Breast epithelium (tissue), 4 donors: ENCODE measurements at places on chromosomes 1 and 21. TPM values are rescaled to one million over a fixed set of nuclear protein-coding genes. Genes with fewer than 3 reads are reported as not detected.

DNA sequence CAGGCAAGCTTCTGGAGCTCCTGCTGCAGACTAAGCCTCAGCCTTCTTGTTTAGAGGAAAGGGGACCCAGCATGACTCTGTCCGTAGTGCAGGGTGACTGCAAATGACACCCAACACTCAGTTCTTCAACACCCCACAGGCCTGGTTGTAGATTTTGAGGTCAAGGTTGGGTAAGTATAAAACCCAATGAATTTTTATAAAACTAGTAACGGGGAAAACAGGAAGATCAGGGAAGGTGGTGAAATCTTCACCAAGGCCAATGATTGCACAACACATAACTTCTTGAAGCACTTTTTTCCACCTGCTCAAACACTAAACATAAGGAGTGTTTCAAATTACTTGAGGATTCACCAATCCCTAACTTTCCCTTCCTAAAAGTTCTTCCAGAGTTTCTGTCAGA is 89.4 kb upstream of the JAK1 start:
- no peak for DNase-seq

DNA sequence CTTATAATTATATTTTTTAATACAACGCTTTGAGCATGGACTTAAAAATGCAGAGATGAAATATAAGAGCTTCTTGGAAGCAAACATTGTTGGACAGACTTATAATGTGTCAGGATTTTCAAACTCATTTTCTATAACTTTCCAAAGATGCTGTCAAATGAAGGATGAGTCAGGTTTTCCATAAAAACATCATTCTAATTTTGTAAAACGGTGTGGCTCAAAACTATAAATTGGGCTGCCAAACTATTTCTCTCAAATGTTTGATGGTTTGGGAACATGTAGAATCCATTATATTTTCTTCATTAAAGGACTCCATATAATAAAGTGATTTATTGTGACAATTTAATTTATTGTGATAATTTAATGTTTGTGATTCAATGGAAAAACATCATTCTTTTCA is 511.2 kb downstream of the USP25 start:
- DNase-seq: no peak

GRCh38 chr1:30975217-30975616 is 66.7 kb upstream of the SDC3 start:
- no peak for DNase-seq

- DNase-seq: no peak
These were observed 15.5 kb downstream of the TNFRSF8 start for GRCh38 chr1:12078575-12078937.

DNA sequence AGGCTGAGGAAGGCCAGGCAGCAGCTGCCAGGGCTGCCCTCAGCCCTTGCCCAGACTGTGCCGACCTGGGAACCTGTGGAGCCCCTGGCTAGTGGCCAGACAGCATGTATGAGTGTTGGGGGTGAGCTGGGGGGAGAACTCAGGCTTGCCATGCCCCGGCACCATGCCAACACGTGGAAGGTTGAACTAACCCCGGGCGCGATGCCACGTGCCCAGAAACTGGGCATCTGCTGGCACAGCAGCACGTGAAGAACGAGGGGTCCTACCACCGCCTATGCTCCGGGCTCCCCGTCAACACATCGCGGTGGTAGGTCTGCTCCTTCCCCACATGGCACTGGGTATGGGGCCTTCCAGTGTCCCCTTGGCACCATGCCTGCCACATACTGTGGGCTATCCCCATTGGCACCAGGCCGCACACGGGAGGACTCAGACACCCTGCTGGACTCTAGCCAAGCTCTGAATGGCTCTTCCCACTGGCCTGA is 68.7 kb downstream of the CASZ1 start:
- DNase-seq: no peak

- peak; percentile 72 for DNase-seq
These were observed 1.2 kb downstream of the PIGP start for GRCh38 chr21:37071561-37072273.

GRCh38 chr1:168424281-168424680 is 119.5 kb downstream of the XCL2 start:
- DNase-seq: no peak

GRCh38 chr1:239995281-239995680 is 96.4 kb upstream of the FMN2 start:
- DNase-seq: no peak

The GBP3 gene
- 44.9 TPM for total RNA-seq

The NUCKS1 gene
- total RNA-seq: 80.6 TPM

The LAMB3 gene
- 23.9 TPM for total RNA-seq

The NAV1 gene
- 31.5 TPM for total RNA-seq

The LYPD8 gene
- total RNA-seq: not detected

The DISP3 gene
- 0.88 TPM for total RNA-seq
